ENCODE measurements at places on chromosomes 5 and 9. TPM values are rescaled to one million over a fixed set of nuclear protein-coding genes. Genes with fewer than 3 reads are reported as not detected.

Gene ENG
- total RNA-seq = 26.7 TPM

Gene AHRR
- 0.33 TPM for total RNA-seq

- no peak for DNase-seq
- no peaks in the 10 kb centered on the region for H3K36me3 ChIP-seq
- H3K4me1 ChIP-seq = no peaks in the 10 kb centered on the region
- no peaks in the 10 kb centered on the region for H3K27me3 ChIP-seq
- no peak overlapping the region for H3K4me3 ChIP-seq
Measured at GRCh38 chr5:57761513-57761912, 278.9 kb upstream of the ACTBL2 start.

DNA sequence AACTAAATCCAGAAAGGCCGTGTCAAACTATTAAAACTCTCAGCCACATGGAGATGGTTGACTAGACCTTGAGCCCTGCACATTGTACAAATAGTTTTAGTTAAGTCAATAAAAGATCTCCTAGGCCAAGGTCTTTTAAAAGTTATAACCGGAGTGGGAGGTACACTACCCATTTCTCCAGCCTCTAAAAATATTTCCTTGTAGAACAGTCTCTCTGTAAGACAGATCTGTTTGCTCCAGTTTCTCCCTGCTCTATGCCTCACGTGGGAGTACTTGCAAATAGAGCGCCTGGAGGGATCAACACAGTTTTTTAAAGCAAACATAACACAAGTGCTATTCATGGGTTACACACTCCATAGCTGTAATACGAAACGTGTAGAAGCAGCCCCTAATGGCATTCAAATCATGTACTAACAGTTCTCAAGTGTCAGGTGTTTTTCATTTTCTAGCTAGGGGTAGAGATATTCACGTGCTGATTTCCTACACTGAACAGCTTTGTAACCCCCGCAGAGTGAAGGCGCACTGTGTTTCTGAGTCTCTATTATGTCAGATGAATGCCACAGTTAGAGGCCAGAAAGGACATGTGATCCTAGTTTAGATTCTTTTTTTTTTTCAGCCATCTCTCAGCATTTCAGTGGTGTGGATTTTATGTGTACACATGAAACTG is 703.4 kb upstream of the GRAMD2B start:
- DNase-seq = peak; percentile 53
- no peaks in the 10 kb centered on the region for H3K27me3 ChIP-seq
- H3K4me1 ChIP-seq = peaks cover 20% of the 10 kb centered on the region
- no peaks in the 10 kb centered on the region for H3K36me3 ChIP-seq
- H3K4me3 ChIP-seq = no peak overlapping the region

Gene CORO2A
- total RNA-seq = 0.66 TPM

Gene FOXD4L4
- total RNA-seq = 0.52 TPM

Gene SMIM33
- total RNA-seq = not detected

GRCh38 chr5:50420343-50420935 is 20.6 kb downstream of the EMB start:
- H3K27me3 ChIP-seq = no peaks in the 10 kb centered on the region
- no peak overlapping the region for H3K27ac ChIP-seq
- H3K4me1 ChIP-seq = no peaks in the 10 kb centered on the region
- no peaks in the 10 kb centered on the region for H3K36me3 ChIP-seq
- DNase-seq = no peak

Gene PRSS3
- total RNA-seq = 604 TPM

Gene SWI5
- 14.5 TPM for total RNA-seq

DNA sequence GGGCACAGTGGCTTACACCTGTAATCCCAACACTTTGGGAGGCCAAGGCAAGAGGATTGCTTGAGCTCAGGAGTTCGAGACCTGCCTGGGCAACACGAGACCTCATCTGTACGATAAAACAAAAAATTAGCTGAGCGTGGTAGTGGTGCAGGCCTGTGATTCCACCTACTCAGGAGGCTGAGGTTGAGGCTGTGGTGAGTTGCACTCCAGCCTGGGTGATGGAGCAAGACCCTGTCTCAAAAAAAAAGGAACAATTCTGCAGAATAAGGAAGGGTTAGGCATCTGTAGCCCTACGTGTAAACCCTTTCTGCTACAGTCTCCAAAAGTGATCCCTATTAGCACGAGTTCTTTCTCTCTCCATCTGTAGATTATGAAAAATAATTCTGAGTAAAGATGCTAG is 19.9 kb downstream of the CDC26 start:
- H3K27me3 ChIP-seq = no peaks in the 10 kb centered on the region
- no peak overlapping the region for H3K4me3 ChIP-seq
- H3K27ac ChIP-seq = no peak overlapping the region
- no peak for DNase-seq
- H3K4me1 ChIP-seq = peaks cover 15% of the 10 kb centered on the region

DNA sequence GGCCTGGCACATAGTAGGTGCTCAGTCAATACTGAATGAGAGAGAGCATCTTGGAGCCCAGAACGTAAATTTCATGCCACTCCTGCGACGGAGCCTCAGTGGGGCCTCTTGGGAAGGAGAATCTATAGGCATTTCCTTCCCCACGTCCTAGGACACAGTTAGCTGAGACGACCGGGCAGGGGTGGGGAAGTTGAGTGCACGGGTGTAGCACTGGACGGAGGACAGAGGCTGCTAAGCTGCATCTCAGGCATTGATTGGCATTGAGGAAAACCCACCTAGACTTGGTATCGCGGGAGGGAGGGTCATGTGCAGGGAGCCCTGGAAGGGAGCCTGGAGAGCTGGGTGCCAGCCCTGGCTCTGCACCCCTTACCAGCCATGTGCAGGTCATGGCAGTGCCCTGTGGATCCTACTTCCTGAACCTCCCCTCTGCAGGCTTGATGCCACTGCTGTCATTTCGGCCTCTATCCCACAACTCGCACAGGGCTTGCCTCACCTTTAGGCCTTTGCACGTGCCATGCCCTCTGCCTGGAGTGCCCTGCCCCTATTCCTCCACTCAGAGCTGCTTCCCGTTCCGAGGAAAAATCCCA is 25.6 kb downstream of the NEK6 start:
- H3K27ac ChIP-seq = peak overlapping the region; percentile 78
- DNase-seq = no peak
- no peak overlapping the region for H3K4me3 ChIP-seq

DNA sequence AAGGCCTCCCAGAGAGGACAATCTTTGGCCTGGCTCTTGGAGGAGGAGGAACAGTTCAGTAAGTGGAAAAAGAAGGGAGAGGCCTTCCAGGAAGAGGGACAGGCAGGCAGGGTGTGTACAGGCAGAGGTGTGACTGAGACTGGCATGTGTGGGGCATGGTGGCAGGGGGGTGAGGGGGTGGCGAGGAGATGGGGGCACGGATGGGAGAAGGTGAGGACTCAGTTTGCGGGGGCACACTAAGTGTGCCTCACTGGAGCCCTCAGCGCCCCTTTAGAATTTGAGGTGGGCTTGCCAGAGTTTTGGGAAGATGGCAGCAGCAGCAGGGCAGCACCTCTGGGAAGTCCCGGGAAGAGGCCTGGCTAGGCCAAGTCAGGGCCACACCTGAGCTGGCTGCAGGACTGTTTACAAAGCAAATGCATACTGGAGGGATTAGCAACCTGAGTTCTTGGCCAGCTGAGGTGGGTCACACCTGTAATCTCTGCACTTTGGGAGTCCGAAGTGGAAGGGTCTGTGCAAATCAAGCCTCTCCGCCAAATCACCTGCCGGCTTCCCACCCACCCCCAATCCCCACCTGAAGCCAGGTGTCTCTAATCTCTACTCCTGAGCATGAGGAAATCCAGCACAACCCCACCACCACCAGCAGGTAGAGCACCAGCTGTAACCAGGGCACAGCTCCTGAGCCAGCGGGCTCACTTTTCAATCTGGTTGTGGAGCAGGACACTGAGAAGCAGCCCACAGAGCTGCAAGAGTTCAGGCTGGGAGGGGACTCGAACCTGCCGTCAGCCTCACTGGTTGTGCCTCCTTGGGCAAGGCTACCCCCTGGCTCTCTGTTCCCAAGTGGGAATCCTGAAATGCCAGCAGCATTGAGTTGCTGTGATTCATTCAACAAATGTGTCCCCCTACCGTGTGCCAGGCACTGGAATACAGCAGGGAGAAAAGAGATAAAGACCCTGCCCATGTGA is 10.2 kb upstream of the GABRP start:
- peaks cover 17% of the 10 kb centered on the region for H3K4me1 ChIP-seq
- DNase-seq = peak; percentile 31
- H3K4me3 ChIP-seq = no peak overlapping the region
- no peaks in the 10 kb centered on the region for H3K27me3 ChIP-seq
- peak overlapping the region; percentile 36 for H3K27ac ChIP-seq

Gene NR3C1
- 18.5 TPM for total RNA-seq

Gene CER1
- not detected for total RNA-seq

Gene IFNB1
- not detected for total RNA-seq

GRCh38 chr9:135619599-135619886 is 19.8 kb downstream of the GLT6D1 start:
- no peak for DNase-seq
- no peaks in the 10 kb centered on the region for H3K4me1 ChIP-seq
- H3K27me3 ChIP-seq = no peaks in the 10 kb centered on the region
- no peak overlapping the region for H3K27ac ChIP-seq
- H3K4me3 ChIP-seq = no peak overlapping the region

Measured in body of pancreas (tissue), 4 donors.